ENCODE measurements at places on chromosomes 7 and 10. TPM values are rescaled to one million over a fixed set of nuclear protein-coding genes. Genes with fewer than 3 reads are reported as not detected.

Gene CALY
- not detected for total RNA-seq

Gene DHX32
- total RNA-seq, result 18.0 TPM

Gene ITIH5
- 32.2 TPM for total RNA-seq

Gene CRHR2
- total RNA-seq, result not detected

Gene PDIA4
- total RNA-seq, result 71.0 TPM

DNA sequence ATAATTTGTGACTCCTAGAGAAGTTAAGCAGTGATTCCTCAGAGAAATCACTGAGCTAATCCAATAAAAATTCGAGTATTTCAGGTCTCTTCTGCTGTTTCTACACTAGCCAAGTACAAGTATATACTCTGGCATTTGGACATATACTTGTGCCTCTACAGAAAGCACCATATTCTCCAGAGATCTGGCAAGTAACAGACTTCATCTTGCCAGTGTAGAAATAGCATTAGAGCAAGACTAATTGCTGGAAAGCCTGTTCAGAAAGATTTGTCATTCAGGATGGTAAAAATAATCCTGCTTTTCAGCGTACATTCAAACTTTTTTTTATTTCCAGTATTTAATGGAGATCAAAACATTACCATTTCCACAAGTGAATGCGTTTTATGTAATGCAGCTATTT lies 410.8 kb upstream of the ETV1 start:
- H3K4me3 ChIP-seq, result no peak overlapping the region
- H3K36me3 ChIP-seq, result no peaks in the 10 kb centered on the region
- H3K27ac ChIP-seq, result no peak overlapping the region
- H3K4me1 ChIP-seq, result no peaks in the 10 kb centered on the region
- no peaks in the 10 kb centered on the region for H3K27me3 ChIP-seq

Gene DMTF1
- 74.5 TPM for total RNA-seq

- no peaks in the 10 kb centered on the region for H3K4me1 ChIP-seq
- H3K27ac ChIP-seq, result no peak overlapping the region
- H3K36me3 ChIP-seq, result no peaks in the 10 kb centered on the region
- no peaks in the 10 kb centered on the region for H3K27me3 ChIP-seq
Observed at GRCh38 chr7:29622335-29623265, 59.0 kb downstream of the PRR15 start.

DNA sequence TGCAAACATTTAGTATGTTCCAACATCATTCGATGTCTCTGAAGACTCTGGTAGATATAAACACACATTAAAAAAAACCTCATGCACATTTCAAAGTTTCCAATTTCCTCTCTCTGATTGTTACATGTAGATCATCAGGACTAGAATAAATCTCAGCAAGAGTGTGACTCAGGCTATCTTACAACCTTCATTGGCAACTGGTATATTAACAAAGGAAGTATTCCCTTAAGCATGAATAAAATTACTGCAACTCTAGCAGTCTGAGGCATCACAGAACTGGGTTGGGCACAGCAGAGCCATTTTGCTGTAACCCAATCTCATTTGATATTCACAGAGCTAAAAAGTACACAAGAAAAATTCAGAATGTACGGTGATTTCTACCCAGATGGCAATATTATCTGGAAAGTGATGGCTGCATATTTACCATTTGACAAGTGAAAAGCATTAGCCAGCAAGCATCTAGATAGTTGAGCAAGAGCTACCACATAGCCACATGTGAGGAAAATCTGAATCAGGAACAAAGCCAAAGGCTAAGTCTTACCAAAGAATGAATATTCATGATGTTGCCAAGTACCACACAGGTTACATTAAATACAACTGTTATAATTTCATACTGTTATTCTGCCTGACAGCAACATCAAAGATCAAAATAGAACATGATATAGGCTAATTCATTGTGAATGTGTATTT lies 232.2 kb downstream of the CRPPA start:
- H3K4me1 ChIP-seq, result no peaks in the 10 kb centered on the region
- H3K27ac ChIP-seq, result no peak overlapping the region
- H3K36me3 ChIP-seq, result no peaks in the 10 kb centered on the region

DNA sequence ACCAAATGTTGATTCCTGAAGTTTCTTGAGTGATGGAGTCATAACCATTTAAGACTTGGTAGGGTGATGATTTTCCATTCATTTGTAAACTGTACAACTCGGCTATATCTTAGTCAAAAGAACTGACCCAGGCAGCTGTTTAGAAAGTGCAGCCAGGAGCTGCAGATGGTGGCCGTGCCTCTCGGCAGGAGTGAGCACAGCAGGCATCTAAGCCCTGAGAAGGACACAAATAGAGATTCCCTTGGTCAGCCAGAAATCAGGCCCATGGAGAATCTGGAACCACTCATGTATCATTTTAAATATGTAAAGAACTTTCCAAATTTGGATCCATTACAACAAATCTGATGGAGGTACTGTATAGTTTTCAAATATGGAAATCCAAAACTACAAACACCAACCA lies 177.0 kb upstream of the AKR1E2 start:
- no peak for DNase-seq
- peaks cover 2% of the 10 kb centered on the region for H3K4me1 ChIP-seq
- H3K27ac ChIP-seq, result no peak overlapping the region
- H3K4me3 ChIP-seq, result no peak overlapping the region

DNA sequence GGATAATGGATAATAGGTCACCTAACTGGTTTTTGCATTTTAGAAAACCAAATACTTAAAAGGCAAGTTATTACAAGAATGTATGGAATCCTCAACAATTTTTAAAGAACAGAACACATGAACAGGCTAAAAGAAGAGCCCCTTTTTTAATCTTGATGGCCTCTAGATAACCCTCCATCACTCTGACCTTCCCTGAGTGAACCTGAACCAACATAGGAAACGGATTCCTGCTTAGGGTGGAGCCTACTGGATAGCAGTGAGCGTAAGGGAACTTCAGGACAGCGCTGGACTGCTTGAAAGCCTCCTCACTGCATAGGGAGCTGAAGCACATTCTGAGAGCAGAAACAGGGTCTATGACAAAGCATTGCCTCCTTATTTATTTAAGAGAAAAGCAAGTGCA lies 20.5 kb downstream of the TRPV5 start:
- H3K27ac ChIP-seq, result no peak overlapping the region
- no peaks in the 10 kb centered on the region for H3K4me1 ChIP-seq
- no peaks in the 10 kb centered on the region for H3K27me3 ChIP-seq
- H3K4me3 ChIP-seq, result no peak overlapping the region

GRCh38 chr7:33446551-33446950 lies 317.2 kb downstream of the BBS9 start:
- H3K4me1 ChIP-seq, result no peaks in the 10 kb centered on the region
- H3K36me3 ChIP-seq, result no peaks in the 10 kb centered on the region
- no peak for DNase-seq
- no peak overlapping the region for H3K4me3 ChIP-seq

GRCh38 chr10:97520520-97520919 lies 21.8 kb downstream of the UBTD1 start:
- H3K27ac ChIP-seq, result no peak overlapping the region
- no peaks in the 10 kb centered on the region for H3K36me3 ChIP-seq
- peaks cover 6% of the 10 kb centered on the region for H3K4me1 ChIP-seq

GRCh38 chr10:113027230-113027573 lies 77.2 kb downstream of the TCF7L2 start:
- no peak for DNase-seq
- H3K36me3 ChIP-seq, result no peaks in the 10 kb centered on the region
- no peak overlapping the region for H3K4me3 ChIP-seq
- no peaks in the 10 kb centered on the region for H3K27me3 ChIP-seq
- no peak overlapping the region for H3K27ac ChIP-seq

Gene FOXP2
- 26.5 TPM for total RNA-seq

DNA sequence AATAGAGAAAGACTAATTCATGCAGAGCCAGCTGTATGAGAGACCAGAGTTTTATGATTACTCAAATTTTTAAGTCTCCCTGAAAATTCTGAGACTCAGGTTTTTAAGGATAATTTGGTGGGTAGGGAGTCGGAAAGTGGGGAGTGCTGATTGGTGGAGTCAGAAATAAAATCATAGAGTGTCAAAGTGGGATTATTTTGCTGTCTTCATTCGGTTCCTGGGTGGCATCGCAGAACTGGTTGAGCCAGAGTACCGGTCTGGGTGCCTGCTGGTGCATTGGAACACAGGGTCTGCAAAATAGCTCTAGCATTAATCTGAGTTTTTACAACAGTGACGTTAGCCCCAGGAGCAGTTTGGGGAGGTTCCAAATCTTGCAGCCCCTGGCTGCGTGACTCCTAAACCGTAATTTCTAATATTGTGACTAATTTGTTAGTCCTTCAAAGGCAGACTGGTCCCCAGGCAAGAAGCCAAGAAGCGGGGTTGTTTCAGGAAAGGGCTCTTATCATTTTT lies 32.4 kb downstream of the GPRIN2 start:
- H3K36me3 ChIP-seq, result no peaks in the 10 kb centered on the region
- H3K27me3 ChIP-seq, result no peaks in the 10 kb centered on the region
- peaks cover 13% of the 10 kb centered on the region for H3K4me1 ChIP-seq
- no peak overlapping the region for H3K4me3 ChIP-seq
- DNase-seq, result peak; percentile 76
- H3K27ac ChIP-seq, result no peak overlapping the region

Gene FIS1
- 178 TPM for total RNA-seq

- no peak overlapping the region for H3K4me3 ChIP-seq
- no peaks in the 10 kb centered on the region for H3K27me3 ChIP-seq
- no peak for DNase-seq
- H3K27ac ChIP-seq, result no peak overlapping the region
Observed at GRCh38 chr10:34587002-34587679, 228.0 kb downstream of the PARD3 start.

Gene SLF2
- total RNA-seq, result 56.0 TPM

Gene TRPV5
- total RNA-seq, result not detected

GRCh38 chr10:49172061-49172776 lies 16.0 kb downstream of the TMEM273 start:
- no peaks in the 10 kb centered on the region for H3K4me1 ChIP-seq
- H3K27ac ChIP-seq, result no peak overlapping the region
- H3K27me3 ChIP-seq, result no peaks in the 10 kb centered on the region
- H3K4me3 ChIP-seq, result no peak overlapping the region

GRCh38 chr10:477620-478019 lies 211.8 kb downstream of the DIP2C start:
- H3K27ac ChIP-seq, result no peak overlapping the region
- H3K36me3 ChIP-seq, result no peaks in the 10 kb centered on the region
- DNase-seq, result no peak

Gene INSYN2A
- 0.12 TPM for total RNA-seq

Gene PON1
- total RNA-seq, result 1.6 TPM

Gene NEBL
- 3.0 TPM for total RNA-seq

Gene LARP4B
- 32.9 TPM for total RNA-seq

DNA sequence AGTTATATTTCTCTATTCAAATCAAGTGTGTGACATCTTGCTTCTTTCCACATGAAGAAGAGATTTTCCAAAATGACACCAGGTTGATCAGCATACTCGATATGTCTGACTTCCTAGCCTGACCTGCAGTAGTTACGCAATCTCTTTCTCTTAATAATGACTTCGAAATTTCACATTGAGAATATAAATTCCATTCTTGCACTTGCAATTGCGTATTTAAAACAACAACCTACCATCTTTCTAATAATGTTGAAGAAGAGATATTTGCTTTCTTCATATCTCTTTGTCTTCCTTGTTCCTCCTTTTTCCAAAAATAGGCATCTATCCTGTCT lies 276.3 kb downstream of the CSTF2T start:
- H3K4me1 ChIP-seq, result no peaks in the 10 kb centered on the region
- H3K27ac ChIP-seq, result no peak overlapping the region
- no peaks in the 10 kb centered on the region for H3K36me3 ChIP-seq
- H3K27me3 ChIP-seq, result no peaks in the 10 kb centered on the region
- no peak for DNase-seq
- H3K4me3 ChIP-seq, result no peak overlapping the region

DNA sequence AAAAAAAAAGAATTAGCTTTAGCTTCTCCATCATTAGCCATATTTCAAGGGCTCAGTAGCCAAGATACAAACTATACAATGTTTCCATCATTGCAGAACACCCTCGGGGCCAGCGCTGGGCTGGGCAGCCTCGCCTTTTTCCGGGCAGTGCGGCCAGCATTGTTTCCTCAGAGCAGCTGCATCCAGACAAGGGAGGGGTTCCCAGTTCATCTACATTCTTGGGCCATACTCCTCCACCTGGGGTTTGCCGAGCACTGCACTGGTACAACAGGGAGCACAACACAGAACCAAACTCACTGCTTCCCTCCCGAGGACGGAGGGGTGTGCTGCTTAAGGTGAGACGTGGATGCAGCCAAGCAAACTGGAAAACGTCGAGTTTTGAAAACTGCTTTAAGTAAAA lies 2.4 kb upstream of the PKD1L1 start:
- no peaks in the 10 kb centered on the region for H3K4me1 ChIP-seq
- no peak overlapping the region for H3K27ac ChIP-seq
- DNase-seq, result no peak
- no peak overlapping the region for H3K4me3 ChIP-seq
- H3K36me3 ChIP-seq, result no peaks in the 10 kb centered on the region

- no peak overlapping the region for H3K4me3 ChIP-seq
- no peaks in the 10 kb centered on the region for H3K36me3 ChIP-seq
- H3K27me3 ChIP-seq, result no peaks in the 10 kb centered on the region
- DNase-seq, result no peak
- H3K4me1 ChIP-seq, result no peaks in the 10 kb centered on the region
Observed at GRCh38 chr10:5497289-5497688, 2.1 kb downstream of the CALML5 start.

DNA sequence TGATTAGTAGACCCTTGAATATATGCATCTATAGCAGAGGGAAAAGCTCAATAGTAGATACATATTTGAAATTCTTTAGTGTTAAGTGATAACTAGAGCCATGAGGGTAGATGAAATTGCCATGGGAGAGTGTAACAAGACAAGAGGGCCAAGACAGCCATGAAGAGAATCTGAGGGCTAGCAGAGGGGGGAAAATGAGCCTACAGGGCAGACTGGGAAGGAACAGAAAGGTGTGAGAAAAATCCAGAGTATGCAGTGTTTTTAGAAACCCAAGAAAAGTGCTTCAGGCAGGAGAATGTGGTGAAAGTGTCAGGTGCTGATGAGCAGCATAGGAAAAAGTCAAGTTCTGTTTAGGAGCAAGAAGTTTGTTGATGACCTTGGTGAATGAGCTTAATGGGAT lies 63.0 kb downstream of the MAPK8 start:
- H3K4me1 ChIP-seq, result peaks cover 3% of the 10 kb centered on the region
- H3K36me3 ChIP-seq, result no peaks in the 10 kb centered on the region
- no peak for DNase-seq
- no peak overlapping the region for H3K4me3 ChIP-seq
- H3K27ac ChIP-seq, result no peak overlapping the region
- no peaks in the 10 kb centered on the region for H3K27me3 ChIP-seq

Gene SPDYE5
- total RNA-seq, result not detected

GRCh38 chr7:141550386-141551093 lies 670 bp upstream of the AGK start:
- no peaks in the 10 kb centered on the region for H3K4me1 ChIP-seq
- peak; percentile 25 for DNase-seq
- H3K4me3 ChIP-seq, result peak overlapping the region; percentile 59
- H3K36me3 ChIP-seq, result no peaks in the 10 kb centered on the region
- peak overlapping the region; percentile 60 for H3K27ac ChIP-seq
